ENCODE measurements at places on chromosomes 2 and 18.

DNA sequence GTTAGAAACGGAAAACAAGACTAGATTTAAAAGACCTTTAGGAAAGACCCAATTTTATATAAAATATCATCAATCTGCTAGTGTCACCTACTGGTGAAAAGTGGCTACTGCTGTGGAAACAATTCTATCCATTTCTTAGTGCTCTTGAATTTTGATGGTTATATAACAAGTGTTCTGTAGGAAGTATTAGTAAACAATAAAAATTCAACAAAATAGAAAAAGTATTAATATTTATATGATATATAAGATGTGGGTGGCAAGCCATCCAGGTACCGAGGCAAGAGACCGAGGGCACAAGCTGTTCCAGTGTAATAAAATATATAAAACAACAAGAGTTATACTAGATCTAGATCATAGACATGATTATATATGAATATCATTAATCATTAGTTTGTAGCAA lies 6.2 kb upstream of the TMEM87B start:
- DNase-seq: peak; percentile 80

GRCh38 chr18:274313-274712 lies 6.5 kb upstream of the THOC1 start:
- no peak for DNase-seq

DNA sequence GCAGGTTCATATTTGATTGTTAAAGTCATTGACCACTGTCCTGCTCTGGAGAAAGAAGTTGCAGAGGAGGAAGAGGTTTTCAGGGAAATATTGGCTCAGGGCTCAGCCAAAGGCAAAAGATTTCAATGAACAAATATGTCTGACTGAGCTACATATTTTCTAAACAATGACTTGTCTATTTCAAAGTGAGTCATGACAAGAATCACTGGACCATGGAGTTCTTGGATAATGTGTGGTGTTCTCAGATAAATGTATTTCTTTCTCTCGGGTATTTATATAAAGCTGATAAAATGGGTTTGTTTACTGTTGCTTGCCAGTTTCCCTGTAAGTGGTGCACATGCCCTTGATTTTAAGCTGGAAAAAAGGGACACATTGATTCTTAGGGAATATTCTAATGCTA lies 34.3 kb upstream of the RMP24 start:
- peak; percentile 59 for DNase-seq

DNA sequence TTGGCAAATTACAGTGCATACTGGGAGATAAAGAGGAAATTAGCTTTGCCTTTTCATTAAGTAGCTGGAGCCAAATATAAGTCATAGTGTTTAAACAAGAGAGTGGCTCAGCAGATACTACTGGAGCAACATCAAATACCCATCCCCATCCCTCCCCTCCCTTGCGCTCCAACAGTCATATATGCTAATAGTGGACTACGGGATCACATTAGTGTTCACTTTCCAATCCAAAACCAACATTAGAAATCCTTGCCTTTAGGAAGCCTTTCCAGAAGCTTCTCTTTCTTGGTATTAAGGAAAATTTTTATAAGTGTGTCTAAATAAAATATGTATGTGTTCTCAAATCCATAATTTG lies 1669.3 kb downstream of the SUCLG1 start:
- no peak for DNase-seq

DNA sequence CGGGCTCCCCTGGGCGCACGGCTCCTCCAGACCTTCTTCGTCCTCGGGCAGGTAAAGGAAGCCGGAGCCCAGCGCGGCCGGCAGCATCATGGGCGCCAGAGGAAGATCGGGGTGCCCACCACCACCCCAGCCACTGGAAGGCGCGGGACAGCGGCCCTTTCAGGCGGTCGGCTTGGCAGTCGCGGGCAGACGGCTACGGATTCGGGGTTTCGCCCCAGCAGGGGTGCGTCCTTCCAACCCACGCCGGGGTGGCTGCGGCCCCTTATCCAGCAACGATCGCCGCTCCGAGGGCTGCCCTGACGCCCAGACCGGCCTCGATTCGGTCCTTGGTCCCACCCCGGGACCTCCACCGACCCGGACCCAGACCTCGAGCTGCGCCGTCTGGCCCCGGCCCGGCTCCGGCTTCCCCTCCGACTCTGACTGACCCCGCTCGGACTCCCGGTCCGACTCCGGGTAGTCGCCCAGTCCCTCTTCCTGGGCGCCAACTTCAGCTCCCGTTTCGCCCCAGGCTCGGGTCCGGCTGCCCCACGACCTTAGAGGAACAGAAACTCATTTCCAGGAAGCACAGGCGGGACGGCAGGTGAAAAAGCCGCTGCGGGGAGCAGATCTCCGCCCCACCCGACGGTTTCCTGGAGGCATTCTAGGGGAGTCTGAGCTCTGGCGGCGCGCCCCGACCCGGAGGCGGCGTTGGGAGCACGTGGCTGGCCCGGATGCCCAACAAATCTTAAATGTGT lies 30.2 kb upstream of the SSB start:
- no peak for DNase-seq

DNA sequence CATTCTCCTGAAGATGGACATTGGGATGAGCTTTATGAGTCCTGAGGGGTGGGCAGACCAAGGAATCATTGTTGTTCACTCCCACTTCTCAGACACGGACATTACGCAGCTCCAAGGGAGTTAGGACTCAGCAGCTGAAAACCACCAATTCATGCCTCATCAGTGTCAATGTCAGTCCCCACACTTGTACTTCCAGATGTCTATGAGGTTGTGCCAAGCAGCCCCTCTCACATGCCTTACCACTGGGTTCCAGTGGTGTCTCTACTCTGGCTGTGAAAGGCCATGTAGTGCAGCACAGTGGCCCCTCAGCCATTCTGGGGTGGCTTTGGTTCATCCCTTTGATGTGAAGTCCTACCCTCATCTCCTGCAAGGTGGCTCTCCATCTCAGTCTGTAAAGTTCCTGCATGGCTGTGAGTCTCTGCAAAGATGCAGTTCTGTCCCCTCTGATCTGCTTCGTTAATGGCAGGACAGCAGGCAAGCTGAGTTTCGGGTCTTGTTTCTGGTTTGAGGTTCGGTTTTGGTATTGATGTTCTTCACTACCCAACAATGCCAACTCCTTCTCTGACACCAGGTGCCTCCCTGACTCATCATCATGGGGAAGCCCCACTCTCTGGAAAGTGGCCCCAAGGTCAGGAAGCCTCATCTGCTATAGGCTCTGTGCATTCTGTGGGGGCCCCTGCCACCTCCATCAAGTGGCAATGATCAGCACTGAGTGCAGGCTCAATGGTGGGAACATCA lies 14.0 kb upstream of the COL6A3 start:
- DNase-seq: no peak

GRCh38 chr18:62522504-62523254 lies at the start of gene ZCCHC2:
TSS of gene ZCCHC2 (plus strand) at chr18:62523025. CDS start at chr18:62523425, 400 bp downstream.
- peak; percentile 99 for DNase-seq

DNA sequence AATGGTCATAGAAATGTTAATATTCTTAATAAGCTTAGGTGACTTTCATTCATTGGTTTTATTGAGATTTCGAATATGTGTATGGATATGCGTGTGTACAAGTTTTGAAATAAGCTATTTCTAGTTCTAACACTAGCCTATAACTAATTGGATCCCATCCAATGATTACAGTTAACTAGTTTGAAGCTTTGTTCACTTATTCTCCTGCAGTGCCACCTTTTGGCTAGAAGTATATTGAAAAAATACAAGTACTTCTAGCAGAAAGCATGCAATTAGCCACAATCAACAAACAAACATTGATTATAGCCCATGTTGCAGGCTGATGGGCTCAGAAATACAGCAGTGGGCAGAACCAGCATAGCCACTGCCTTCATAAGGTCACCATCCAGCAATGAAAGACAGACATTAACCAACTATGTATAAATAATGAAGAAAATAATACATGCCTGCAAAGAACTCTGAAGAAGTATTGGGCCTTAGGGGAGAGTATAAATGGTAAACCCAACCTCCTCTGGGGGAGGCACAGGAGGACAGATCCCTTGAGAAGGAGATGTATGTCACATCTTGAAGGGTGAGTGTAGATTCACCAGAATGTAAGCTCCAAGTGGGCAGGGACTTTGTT lies 5.1 kb upstream of the PIEZO2 start:
- peak; percentile 86 for DNase-seq

DNA sequence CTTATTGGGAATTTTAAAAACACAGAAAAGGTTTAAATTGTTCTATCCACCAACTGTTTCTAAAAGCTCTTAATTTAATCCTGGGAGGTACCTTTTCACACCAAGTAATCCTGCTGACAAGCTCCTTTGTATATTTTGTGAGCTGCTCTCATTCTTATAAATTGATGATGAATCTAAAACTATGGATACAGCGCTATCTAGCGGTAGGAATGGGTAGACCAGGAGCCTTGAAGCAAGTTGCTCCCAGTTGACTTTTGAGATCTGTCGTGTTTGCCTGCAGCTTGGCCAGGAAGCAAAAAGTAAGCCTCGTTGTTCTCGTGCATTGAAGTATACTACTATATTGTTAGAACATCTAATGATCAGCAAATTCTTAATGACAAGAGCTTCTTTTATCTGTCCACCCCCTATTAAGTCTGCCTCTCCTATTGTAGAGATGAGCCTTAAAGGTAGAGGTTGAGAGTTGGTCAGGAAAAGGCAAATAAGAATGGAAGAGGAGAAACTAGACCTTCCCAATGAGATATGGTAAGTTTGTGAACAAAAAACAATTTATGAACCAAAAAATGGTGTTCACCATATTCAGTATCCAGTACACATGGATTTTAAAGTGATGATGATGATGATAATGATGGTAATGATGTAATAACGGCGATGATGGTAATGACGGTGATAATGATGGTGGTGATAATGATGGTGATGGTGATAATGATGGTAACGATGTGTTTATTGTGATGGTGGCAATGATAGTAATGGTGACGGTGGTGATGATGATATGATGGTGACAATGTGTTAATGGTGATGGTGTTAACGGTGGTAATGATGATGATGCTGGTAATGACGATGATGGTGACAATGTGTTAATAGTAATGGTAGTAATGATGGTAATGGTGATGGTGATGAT lies 212.1 kb upstream of the NCKAP5 start:
- peak; percentile 91 for DNase-seq

DNA sequence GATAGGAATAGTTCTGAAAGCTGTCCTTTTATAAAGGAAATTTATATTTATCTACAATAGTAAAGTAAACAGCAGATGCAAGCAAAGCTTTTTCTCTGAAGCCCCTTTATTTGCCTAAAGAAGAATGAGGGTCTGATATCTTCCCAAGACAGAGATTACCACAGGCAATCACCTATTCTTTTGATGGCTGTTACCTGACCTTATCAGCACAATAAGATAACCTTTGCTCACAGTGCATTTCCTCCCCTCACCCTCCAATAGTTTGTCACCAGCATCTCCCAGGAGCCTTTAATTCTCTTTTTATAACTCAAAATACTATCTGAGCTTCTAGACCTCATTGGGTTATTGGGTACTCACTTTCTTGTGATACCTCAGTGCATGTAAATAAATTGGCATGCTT lies 6.5 kb upstream of the CFAP221 start:
- DNase-seq: no peak

DNA sequence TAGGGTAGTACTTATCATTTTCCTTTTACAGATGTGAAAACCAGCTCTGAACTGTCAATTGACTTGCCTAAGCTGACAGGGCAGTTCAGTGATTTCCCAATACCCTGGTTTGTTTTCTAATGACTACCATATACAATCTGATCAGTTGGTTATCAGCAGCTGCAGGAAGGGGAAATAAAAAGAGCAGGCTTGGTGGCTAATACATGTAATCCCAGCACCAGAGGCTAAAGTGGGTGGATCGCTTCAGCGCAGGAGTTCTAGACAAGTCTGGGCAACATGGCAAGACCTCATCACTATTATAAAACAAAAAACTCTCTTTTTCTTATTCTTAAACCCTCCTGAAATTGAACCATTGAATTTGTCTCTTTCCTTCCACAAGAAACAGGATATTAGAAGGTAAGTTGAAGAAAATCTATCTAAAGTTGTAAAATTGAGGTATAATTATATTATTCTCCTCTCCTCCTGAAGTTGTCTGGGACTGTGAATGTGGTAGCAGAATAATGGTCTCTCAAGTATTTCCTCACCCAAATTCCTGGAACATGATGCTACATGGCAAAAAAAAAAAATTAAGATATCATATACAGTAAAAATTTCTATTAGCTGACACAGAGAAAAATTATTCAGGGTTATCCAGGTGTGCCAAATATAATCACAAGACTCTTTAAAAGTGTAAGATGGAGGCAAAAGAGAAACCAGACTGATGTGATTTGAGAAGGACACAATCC lies 1441.6 kb downstream of the SUCLG1 start:
- DNase-seq: peak; percentile 30

DNA sequence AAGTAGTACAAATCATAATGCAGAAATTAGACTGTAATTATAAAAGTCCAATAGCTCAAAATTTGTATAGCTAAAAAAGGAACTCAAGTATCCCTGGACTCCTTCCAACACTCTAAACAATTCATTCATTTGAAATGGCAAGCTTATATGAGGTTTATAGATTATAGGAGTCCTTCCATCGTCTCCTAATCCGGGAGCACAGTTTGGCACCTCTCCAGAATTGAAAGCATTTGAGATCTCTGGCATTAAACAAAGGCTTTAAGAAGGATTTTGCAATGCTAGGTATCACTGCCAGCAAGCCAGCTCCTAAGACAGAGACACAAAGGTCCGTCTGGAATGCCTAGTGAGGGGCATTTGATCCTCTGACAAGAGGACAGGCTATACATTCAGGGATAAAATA lies 90.9 kb downstream of the ACVR1 start:
- DNase-seq: peak; percentile 66

GRCh38 chr2:28101123-28101522 lies 210.6 kb downstream of the BABAM2 start:
- DNase-seq: no peak

DNA sequence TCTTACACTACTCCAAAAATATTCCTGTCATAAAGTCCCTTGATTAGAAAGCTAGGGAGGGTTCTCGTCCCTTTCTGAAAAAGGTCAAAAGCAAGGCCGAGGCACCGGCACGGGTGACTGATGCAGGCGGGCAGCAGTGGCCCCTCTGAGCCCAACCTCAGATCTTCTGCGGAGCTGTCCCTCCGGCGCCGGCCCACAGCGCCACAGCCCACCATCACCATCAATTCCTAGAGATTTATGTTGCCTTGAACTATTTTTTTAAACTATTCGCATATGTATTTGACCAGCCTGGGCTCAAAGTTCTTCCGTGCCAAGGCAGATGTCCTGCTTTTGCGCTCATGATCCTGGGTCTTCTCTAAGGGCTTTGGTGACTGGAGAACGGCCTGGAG lies 26.8 kb downstream of the PRELID3A start:
- DNase-seq: no peak

DNA sequence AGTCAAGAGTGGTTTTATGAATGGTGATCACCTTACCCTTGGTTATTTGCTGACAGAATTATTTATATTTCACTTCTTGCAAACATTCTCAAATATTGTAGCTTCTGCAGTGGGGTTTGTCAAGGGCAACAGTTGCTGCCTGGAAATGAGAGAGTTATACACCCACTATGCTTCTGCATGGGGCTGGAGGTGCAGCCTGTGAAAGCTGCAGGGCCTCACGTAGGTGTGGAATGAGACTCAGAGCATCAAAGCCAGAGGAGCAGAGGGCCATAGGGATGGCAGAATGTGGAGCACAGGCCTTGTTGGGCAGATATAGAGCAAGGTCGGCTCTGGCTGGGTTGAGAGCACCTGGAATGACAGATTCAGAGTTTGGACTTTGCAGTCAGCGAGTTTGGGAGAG lies 128.2 kb downstream of the ARHGEF4 start:
- no peak for DNase-seq

- DNase-seq: peak; percentile 1
Observed at GRCh38 chr2:195451160-195451559, 205.9 kb upstream of the SLC39A10 start.
